Stimulated activated CD4-positive, alpha-beta T cell treated with anti-CD3 and anti-CD28 coated beads, Interleukin-15, amount 100 ng/mL, for 48 hours (primary cell): ENCODE measurements at places on chromosomes 12 and 14.

DNA sequence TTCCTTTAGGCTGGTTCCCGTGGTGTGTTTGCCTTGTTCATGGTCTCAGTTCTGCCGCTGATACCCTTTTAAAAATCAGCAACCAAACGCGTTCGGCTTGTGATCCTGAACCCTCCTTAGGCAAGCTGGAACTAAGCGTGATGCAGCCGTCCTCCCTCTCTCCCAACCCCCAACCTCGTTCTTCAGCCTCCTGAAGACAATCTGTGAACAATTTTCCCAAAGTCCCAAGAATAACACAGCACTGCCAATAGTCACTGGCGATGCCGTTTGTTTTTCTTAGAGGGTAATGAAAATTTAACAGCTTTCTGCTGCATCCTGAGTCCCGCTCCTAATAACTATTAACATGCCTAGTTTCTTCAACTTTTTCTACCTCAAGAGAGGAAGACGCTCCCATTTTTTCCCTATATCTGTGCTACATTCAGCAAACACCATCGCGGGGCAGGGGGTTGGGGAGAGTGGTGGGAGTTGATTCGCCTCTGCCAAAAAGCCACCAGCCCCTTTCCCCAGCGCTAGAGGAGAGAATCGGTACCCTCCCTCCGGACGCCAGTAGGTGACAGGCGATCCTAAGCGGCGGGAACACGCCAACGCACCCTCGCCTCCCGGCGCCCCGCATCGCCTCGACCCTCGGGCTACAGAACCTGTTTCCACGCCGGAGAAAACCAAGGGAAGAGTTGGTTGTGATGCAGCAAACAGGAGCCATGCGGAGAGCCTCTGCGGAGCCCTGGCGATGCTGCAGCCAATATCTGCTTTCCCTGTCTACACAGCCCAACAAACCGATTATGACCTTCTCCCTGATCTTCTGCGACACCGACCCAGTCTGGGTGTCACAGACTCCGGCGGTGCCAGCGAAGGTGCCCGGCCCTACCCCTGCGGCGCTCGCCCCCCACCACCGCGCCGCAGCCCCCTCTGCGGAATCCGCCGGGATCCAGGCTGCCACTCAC lies 752 bp downstream of the PRICKLE1 start:
- no peak for DNase-seq

DNA sequence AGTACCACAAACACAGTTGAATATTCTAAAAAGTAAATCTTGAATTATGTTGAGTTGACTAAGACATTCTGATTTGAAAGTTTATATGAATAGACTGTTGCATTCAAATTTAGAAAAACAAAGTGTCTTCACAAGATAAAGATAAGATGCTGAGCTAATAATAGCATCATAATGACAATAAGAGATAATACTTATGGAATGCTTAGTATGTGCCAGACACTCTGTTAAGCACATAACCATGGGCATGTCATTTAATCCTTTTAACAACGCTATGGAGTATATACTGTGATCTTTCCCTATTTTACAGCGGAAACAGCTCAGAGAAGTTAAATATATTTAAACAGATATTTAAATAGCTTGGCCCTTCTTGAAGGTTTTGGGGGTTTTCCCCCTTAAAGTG lies 163.4 kb downstream of the SRGAP1 start:
- DNase-seq: no peak

- DNase-seq: no peak
Measured at GRCh38 chr12:10065241-10065640, 33.5 kb downstream of the CLEC1A start.

GRCh38 chr14:88895116-88895515 lies 70.7 kb downstream of the TTC8 start:
- no peak for DNase-seq

DNA sequence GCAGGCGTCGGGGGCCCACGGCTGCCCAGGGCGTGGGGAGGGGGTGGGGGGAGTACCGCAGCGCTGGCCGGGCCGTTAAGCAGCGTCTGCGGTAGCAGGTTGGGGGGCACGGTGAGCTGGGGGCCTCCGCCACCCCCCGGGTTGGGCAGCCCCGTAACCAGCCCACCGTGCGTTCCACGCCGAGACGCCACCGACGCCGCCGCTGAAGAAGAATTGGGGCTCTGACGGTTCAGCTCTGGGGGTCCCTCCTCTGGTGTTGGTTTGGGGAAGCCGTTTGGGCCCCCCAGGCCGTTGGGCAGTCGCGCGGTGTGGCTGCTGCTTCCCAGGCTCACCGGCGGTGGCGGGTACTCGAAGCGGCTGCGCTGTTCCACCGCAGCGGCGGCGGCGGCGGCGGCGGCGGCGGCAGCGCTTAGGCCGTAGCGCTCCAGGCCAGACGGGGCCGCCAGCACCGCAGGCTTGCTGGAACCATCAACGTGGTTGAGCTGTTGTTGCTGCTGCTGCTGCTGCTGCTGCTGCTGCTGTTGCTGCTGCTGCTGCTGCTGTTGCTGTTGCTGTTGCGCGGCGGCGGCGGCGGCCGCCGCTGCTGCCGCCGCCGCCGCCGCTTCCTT lies 1.5 kb downstream of the IRF2BPL start:
- no peak for DNase-seq

DNA sequence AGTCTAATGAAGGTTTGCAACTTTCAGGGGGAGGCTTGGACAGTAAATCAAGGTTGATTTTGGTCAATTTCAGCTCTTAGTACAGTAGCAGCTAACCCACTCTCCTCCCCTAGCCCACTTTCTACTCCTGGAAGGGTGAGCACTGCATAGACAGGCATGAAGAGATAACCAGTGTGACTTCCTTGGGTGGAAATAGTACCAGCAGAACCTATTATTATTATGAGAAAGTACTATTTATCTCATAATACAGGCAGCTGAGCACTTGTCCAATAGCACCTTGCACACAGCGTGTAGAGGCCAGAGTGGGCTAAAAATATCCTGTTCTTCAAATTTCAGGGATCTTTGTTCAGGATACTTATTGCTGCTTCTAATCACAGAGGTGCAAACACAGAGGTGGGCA lies 96.2 kb upstream of the FKBP4 start:
- no peak for DNase-seq

DNA sequence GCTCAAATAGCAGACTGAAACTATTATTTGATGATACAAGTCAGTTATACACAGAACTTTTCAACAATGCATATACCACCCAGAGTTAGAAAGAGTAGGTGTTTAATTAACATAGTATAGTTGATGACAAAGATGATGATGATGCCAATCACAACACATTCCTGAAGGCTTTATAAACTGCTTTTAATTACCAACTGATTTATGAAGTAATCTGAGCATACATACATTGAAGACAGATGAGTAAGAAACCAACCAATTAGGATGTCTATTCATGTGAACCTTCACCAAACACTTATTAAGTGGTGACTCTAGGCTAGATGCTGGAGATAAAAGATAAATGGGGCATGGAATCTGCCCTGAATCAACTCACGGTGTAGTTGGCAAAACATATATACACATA lies 600.9 kb upstream of the FLRT2 start:
- no peak for DNase-seq

GRCh38 chr12:90098132-90098779 lies 389.6 kb upstream of the ATP2B1 start:
- DNase-seq: no peak
